Stimulated activated CD4-positive, alpha-beta T cell treated with anti-CD3 and anti-CD28 coated beads, Interleukin-15, amount 100 ng/mL, for 48 hours (primary cell): ENCODE measurements at places on chromosomes 11 and 22.

DNA sequence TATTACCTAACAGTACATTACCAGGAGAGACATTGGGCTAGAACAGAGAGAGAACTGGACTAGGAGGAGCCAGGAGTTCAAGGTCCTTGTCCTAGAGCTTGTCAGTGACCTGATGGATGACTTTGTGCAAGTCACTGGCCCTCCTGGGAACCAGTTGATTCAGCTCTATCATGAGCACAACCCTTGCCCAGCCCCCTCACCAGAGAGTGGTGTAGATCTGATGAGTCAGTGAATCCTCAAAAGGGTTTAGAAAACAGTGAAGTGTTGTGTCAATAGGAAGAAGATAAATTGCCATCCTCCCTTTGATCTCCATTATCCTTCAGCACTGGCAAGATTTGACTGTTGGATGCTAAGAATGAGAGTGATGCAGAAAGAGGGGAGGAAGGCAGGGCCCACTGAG, 24.3 kb downstream of the NEU3 start:
- DNase-seq = no peak

DNA sequence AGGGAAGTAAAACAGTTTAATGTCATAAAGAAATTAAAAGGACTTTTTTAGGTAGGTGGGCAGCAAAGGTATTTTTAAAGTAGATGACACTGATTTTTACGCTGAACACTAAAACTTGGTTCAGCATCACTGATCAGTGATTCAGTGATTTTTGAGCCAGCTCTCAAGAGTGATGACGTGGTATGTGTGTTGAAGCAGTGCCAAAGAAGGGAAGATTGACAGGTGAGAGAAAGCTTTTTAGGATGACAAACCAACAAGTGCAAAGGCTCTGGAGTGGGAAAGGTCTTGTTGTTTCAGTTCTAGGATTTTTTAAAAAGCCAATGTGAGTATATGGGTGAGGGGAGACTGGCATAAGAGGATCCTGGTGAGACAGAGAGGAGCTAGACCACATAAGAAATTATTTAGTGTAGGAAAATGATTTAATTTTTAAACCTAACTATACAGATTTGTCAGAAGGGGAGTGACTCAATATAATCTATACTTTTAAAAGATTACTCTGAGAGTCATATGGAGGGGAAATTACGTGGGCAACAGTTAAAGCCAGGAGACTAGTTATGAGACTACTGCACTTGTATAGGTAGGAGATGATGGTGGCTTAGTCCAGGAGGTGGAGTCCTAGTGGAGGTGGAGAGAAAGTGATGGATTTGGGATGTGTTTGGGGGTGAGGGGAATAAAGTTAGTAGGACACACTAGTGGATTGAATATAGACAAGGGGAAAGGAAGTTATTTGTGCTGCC, 17.6 kb upstream of the CALCB start:
- DNase-seq = no peak

DNA sequence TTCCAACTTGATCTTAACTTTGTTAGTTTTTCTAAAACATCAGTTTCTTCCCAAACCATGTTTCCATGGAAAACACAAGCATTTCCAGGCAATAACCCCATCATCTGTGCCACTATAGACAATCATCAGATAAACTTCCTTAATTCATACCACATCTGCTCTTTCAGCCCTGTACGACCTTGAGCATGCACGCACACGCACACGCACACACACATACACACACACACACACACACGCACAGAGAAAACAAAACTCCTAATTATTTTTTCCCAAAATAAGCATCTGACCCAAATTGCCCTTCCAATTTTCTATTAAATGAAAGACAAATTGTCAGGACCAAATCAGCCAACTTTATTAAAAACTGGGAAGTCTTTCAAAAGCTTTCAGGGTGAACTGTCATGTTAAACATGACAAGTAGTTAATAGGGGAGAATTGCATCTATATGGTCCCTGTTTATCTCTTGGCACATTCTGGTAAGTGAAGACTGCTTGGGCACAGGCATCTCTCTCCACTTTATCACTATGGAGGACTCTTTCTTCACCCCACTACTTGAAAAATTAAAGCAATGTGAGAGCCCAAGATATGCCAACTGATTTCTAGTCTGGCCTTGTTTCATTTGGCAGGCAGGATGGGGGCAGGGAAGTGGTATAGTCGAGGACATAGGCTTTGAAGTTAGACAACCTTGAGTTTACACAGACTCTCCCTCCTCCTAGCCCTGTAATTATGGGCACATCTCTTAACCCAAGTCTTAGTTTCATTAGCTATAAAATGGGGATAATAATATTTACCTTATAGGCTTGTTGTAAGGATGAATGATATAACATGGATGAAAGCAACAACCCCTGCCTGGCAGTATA, 15.1 kb downstream of the ADM start:
- no peak for DNase-seq

- DNase-seq = no peak
These were observed 60.6 kb downstream of the FAM83F start for GRCh38 chr22:40055143-40055883.

- no peak for DNase-seq
These were observed 10.0 kb downstream of the RHOG start for GRCh38 chr11:3830730-3831129.

DNA sequence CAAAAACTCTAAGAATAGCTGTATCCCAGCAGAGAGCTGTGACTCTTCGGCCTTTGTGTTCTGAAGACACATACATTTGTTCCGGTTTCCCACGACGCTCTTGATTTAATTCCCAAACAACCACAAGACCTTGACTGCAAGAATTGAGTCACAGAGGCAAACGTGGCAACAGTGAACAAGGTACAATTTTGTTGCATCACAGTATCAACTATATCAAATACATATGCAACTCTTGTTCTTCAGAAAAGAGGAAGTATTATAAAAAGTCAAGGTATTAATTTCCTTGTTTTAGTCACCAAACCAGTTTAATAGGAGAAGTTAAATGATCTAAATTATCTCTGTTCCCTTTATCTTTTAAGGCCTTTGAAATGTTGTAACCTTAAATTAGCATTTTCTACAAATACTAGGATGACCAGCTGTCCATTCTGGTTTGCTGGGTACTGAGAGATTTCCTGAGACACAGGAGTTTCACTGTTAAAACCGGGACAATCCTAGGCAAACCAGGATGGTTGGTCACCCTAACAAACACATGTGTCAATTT, 11.1 kb downstream of the HPS5 start:
- DNase-seq = no peak

DNA sequence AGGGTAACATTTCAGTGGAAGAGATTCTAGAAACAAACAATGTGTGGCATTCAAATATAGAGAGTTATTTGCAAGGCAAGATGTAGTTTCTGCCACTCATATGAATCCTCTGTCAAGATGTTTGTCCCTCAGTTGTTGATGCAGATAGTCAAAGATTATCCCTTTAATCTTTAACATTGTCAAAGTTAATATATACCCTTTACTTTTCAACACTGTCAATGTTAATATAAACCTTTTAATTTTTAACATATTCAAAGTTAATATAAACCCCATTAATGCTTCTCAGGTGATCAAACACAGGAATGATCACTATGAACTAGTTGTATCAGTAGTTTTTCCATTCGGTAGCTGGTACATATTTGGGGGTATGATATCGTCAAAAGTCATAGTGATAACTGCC, 51.9 kb upstream of the PICALM start:
- DNase-seq = no peak

GRCh38 chr11:106152013-106152412, 74.6 kb downstream of the AASDHPPT start:
- no peak for DNase-seq

DNA sequence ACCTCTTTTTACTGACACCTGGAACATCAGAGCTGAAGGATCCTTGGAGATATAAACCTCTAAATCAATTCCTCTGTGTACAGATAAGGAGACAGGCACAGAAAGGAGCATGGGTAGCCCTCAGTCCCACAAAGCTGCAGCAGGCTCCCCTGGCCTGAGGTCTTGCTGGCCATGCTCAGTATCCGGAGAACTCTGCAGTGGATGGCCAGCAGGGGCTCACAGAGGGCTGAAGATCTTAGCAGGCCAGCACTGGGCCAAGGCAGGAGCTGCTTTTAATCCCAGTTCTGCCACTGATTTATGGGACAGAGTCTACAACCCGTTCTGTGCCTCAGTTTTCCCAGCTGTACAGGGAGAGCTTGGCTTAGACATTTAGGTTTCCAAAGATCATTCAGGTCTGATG, 52.6 kb upstream of the LRRC32 start:
- DNase-seq = no peak

GRCh38 chr22:45185718-45186514, 22.2 kb downstream of the NUP50 start:
- no peak for DNase-seq
